Astrocyte (in vitro differentiated cells and primary cell): ENCODE measurements at places on chromosomes 3 and 15.

DNA sequence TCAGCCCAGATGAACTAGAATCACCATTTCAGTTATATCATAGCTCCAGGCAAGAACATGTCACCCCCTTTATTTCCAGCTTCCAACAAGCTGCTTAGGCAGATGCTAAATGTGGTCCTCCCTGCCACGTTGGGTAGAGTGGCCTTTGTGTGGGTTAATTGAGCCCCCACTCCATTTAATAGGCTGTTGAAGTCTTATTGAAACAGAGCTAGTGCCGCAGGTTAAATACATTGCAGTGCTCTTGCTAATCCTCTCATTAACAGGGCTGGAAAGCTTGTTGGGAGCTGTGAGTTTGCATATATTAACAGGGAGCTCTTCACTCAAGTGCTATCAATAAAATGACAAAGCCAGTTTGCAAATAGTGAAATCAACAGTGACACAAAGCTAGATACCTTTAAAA, 248.4 kb upstream of the CMC1 start:
- DNase-seq: no peak
- no peak overlapping the region for H3K27ac ChIP-seq
- H3K4me1 ChIP-seq: no peaks in the 10 kb centered on the region
- H3K27me3 ChIP-seq: no peaks in the 10 kb centered on the region
- no peak overlapping the region for H3K4me3 ChIP-seq
- H3K36me3 ChIP-seq: no peaks in the 10 kb centered on the region

GRCh38 chr15:91769476-91769875, 84.0 kb upstream of the SLCO3A1 start:
- DNase-seq: no peak
- no peaks in the 10 kb centered on the region for H3K36me3 ChIP-seq
- H3K27me3 ChIP-seq: no peaks in the 10 kb centered on the region

GRCh38 chr15:29734917-29735572, 87.2 kb downstream of the TJP1 start:
- no peaks in the 10 kb centered on the region for H3K27me3 ChIP-seq
- no peak overlapping the region for H3K27ac ChIP-seq
- peaks cover 15% of the 10 kb centered on the region for H3K4me1 ChIP-seq
- H3K4me3 ChIP-seq: no peak overlapping the region

DNA sequence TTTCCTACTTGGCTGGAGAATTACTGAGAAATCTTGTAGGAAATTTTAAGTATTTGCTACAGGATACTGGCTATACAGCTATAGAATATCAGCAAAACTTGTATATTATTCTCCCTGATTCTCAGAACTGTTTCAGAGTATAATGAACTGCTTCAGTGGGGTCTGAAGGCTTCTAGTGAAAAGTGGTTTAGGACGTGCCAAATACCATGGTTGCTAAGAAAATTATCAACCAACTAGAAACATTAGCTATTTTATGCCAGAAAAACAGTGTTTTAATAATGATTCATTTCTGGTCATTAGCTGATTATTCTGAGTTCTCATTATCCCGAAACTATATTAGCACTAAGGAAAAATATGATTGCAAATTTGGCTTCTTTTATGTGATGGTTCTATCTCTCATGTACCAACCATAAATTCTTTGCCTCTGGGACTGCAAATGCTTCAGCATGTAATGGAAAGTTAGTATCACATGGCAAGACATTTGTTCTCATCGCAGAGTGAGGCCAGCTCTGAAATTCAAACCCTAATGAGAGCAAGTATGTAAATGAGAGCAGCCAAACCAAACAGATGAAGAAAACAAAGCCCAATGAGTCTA, 11.0 kb upstream of the TSC22D2 start:
- H3K4me1 ChIP-seq: no peaks in the 10 kb centered on the region
- H3K27me3 ChIP-seq: no peaks in the 10 kb centered on the region
- no peak for DNase-seq
- H3K36me3 ChIP-seq: no peaks in the 10 kb centered on the region
- H3K27ac ChIP-seq: no peak overlapping the region
- H3K4me3 ChIP-seq: no peak overlapping the region

DNA sequence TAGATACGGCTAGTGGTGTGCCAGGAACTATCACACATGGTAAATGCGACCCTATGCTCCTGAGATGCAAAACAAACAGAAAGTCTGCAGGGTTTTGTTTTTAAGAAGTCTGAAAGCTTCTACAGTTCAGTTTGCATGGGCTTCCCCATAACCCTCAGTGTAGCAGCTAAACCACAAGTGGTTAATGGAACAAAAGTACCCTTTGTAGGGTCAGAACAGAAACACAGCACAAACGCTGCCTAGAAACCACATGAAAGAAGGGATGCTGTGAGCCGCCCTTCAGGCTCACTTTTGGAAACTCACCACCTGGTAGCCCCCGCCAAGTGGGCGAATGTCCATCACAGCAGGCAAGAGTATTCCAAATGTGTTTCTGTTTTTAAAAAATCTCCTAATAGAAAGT, 46.2 kb downstream of the CTDSPL start:
- H3K27me3 ChIP-seq: no peaks in the 10 kb centered on the region
- DNase-seq: peak; percentile 36
- H3K4me1 ChIP-seq: peaks cover 22% of the 10 kb centered on the region
- H3K4me3 ChIP-seq: no peak overlapping the region

- no peak for DNase-seq
- H3K36me3 ChIP-seq: no peaks in the 10 kb centered on the region
- H3K4me1 ChIP-seq: no peaks in the 10 kb centered on the region
- no peak overlapping the region for H3K4me3 ChIP-seq
Observed at GRCh38 chr3:127476936-127477335, 113.6 kb downstream of the TPRA1 start.

DNA sequence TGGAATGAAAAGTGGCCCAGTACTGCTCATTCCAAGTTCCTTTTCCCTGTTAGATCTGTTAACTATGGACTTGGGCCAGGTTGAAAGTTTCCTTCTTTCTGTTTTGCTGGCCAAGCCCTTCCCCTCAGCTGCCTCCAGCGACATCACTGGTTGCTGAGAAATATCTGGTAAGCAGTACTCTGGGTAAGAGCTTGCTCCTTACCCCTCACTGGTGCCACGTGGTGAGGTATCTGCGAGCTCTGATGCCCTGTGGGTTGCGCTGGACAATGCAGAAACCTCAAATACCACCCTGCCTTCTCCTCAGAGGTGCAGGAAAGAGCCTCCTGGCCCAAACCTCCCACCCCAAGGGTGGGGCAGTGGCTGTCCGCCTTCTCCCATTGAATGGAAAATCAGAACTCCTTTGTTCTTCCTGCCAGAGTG, 42.9 kb upstream of the APH1B start:
- peak overlapping the region; percentile 94 for H3K27ac ChIP-seq
- H3K4me3 ChIP-seq: no peak overlapping the region
- DNase-seq: peak; percentile 74
- H3K27me3 ChIP-seq: no peaks in the 10 kb centered on the region
- H3K36me3 ChIP-seq: no peaks in the 10 kb centered on the region

GRCh38 chr3:66856533-66856932, 141.6 kb upstream of the KBTBD8 start:
- H3K4me3 ChIP-seq: no peak overlapping the region
- H3K27ac ChIP-seq: no peak overlapping the region
- DNase-seq: no peak
- H3K27me3 ChIP-seq: no peaks in the 10 kb centered on the region

DNA sequence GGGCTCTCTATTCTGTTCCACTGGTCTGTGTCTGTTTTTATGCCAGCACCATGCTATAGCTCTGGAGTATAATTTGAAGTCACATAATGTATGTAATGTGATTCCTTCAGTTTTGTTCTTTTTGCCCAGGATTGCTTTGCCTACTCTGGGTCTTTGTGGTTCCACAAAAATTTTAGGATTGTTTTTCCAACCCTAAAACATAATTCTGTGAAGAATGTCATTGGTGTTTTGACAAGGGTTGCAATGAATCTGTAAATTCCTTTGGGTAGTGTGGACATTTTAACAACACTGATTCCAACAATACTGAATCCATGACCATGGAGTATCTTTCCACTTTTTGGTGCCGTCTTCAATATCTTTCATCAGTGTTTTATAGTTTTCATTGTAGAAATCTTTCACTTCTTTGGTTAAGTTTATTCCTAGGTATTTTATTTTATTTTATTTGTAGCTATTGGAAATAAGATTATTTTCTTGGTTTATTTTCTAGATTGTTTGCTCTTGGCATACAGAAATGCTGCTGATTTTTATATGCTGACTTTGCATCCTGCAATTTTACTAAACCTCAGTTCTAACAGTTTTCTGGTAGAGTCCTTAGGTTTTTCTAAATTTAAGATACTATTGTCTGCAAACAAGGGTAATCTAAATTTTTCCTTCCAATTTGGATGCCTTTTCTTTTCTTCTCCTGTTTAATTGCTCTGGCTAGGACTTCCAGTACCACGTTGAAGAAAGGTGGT, 29.7 kb downstream of the TJP1 start:
- peaks cover 5% of the 10 kb centered on the region for H3K36me3 ChIP-seq
- H3K4me1 ChIP-seq: peaks cover 14% of the 10 kb centered on the region
- H3K4me3 ChIP-seq: no peak overlapping the region
- DNase-seq: peak; percentile 55

- H3K27ac ChIP-seq: no peak overlapping the region
- H3K27me3 ChIP-seq: peaks cover 55% of the 10 kb centered on the region
- no peak for DNase-seq
- no peaks in the 10 kb centered on the region for H3K36me3 ChIP-seq
- no peak overlapping the region for H3K4me3 ChIP-seq
- H3K4me1 ChIP-seq: peaks cover 3% of the 10 kb centered on the region
Observed at GRCh38 chr15:70424937-70425411, 327.3 kb upstream of the TLE3 start.

DNA sequence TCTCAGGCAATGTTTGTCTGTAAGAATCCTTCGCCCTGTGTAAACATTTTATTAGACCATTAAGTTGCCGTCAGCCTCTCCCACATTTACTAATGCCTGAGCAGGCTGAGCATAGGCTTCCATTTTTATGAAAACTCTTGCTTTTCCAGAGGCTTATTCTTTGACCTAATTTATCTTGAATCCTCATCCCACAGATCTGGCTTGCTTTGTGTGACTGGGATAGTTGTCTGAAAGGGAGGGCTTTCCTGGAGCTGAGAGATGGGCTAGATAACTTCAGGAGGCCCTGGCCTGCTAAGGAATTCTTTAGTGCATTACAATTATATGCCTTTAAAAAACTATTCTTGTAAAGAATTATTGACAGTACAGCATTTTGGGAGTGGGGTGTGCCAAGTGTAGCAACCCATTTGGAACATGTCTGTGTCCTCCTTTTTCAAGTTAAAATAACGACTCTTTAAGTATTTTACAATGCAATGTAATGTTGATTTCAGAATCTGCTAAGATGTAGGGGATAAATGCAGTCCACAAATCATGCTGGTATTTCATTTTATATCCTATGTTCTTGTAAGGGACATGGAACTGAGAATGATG, 52.4 kb downstream of the EEFSEC start:
- H3K27ac ChIP-seq: no peak overlapping the region
- no peaks in the 10 kb centered on the region for H3K4me1 ChIP-seq
- no peak for DNase-seq
- no peaks in the 10 kb centered on the region for H3K27me3 ChIP-seq
- H3K36me3 ChIP-seq: no peaks in the 10 kb centered on the region
- H3K4me3 ChIP-seq: no peak overlapping the region

- H3K4me1 ChIP-seq: peaks cover 37% of the 10 kb centered on the region
- H3K36me3 ChIP-seq: peaks cover 3% of the 10 kb centered on the region
- H3K4me3 ChIP-seq: no peak overlapping the region
- no peaks in the 10 kb centered on the region for H3K27me3 ChIP-seq
- no peak overlapping the region for H3K27ac ChIP-seq
- DNase-seq: peak; percentile 7
Observed at GRCh38 chr3:127006781-127007436, 24.0 kb downstream of the PLXNA1 start.

DNA sequence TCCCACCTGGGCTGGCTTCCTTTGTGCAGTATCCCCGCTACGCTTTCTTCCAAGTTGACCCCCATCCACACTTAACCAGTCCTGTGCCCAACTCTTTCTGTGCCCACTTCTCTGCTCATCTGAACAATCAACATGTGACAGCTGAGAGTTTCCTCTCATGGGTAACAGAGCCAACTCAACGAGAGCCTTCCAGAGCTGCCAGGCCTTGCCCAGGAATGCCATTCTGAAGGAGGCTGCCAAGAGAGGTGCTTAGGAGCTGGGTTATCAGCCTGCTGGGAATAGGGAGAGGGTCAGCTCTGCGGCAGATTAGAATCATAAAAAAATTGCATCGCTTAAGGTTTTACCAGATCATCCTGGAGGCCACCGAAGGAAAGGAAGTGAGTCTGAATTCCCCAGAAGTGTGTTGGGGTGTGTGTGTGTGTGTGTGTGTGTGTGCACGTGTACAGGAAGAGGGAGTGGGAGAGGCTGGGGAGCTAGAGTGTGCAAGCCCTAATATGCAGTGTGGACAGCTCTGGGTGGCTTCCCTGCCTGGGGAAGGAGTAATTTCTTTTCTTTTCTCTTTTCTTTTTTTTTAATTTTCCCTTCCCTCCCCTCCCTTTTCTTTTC, 66.7 kb downstream of the ITGA11 start:
- H3K4me3 ChIP-seq: no peak overlapping the region
- H3K4me1 ChIP-seq: peaks cover 52% of the 10 kb centered on the region
- H3K27ac ChIP-seq: no peak overlapping the region
- peak; percentile 20 for DNase-seq
- no peaks in the 10 kb centered on the region for H3K36me3 ChIP-seq
- no peaks in the 10 kb centered on the region for H3K27me3 ChIP-seq

- no peak overlapping the region for H3K27ac ChIP-seq
- no peaks in the 10 kb centered on the region for H3K27me3 ChIP-seq
- no peak overlapping the region for H3K4me3 ChIP-seq
- H3K36me3 ChIP-seq: no peaks in the 10 kb centered on the region
Observed at GRCh38 chr3:128383316-128384235, 83.1 kb downstream of the DNAJB8 start.

GRCh38 chr3:48474619-48475018, 28.1 kb downstream of the ATRIP start:
- no peaks in the 10 kb centered on the region for H3K27me3 ChIP-seq
- H3K36me3 ChIP-seq: no peaks in the 10 kb centered on the region
- peaks cover 8% of the 10 kb centered on the region for H3K4me1 ChIP-seq
- H3K4me3 ChIP-seq: no peak overlapping the region
- DNase-seq: no peak

DNA sequence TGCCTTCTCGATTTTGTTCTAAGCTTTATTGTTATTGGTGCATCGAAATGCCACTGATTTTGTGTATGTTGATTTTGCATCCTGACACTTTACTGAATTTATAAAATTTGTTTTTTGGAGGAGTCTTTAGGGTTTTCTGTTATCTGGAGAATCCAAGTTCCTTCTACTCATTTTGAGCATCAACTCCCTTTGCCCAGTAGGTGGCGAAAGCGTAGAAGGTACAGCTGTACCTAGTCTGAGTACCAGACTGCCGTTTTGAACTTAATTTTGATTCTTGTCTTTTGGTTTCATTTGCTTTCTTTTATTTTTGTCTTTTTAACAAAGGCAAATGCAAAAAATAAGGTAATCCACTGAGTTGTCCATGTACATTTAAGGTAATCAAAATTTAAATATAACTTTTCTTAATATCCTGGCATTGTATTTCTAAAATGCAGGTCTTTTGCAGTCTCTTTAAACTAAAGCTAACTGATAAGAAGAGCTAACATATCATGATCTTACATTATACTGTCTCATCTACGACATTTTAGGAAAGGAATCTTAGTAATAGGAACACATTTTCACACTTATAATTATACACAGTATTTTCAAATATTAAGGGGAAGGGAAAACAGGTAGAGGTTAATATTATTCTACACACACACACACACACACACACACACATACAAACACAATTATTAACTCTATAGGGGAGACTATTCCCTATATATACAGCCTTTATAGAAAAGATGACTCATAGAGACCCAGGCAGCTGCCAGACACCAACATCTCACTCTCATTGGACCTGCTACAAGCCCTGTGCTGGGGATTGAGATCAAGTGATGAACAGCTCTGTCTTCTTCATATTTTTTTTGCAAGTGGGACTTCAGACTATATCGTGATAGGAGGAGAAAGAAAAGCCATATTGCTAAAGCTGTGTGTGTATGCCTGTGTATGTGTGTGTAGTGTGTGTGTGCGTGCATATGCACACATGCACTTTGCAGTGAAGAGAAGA, 71.8 kb downstream of the SYNPR start:
- no peak overlapping the region for H3K4me3 ChIP-seq
- H3K27ac ChIP-seq: no peak overlapping the region
- no peaks in the 10 kb centered on the region for H3K36me3 ChIP-seq
- peaks cover 14% of the 10 kb centered on the region for H3K4me1 ChIP-seq
